Ovary (tissue), 10 donors: ENCODE measurements at places on chromosomes 2 and 18. TPM values are rescaled to one million over a fixed set of nuclear protein-coding genes. Genes with fewer than 3 reads are reported as not detected.

GRCh38 chr2:197237291-197238042, 73.1 kb downstream of the ANKRD44 start:
- DNase-seq = no peak
- no peaks in the 10 kb centered on the region for H3K36me3 ChIP-seq
- no peak overlapping the region for H3K27ac ChIP-seq
- no peaks in the 10 kb centered on the region for H3K27me3 ChIP-seq
- no peaks in the 10 kb centered on the region for H3K4me1 ChIP-seq
- H3K4me3 ChIP-seq = no peak overlapping the region

The C2orf78 gene
- not detected for total RNA-seq

The ALPP gene
- 0.82 TPM for total RNA-seq

The ZNF521 gene
- total RNA-seq = 51.0 TPM

DNA sequence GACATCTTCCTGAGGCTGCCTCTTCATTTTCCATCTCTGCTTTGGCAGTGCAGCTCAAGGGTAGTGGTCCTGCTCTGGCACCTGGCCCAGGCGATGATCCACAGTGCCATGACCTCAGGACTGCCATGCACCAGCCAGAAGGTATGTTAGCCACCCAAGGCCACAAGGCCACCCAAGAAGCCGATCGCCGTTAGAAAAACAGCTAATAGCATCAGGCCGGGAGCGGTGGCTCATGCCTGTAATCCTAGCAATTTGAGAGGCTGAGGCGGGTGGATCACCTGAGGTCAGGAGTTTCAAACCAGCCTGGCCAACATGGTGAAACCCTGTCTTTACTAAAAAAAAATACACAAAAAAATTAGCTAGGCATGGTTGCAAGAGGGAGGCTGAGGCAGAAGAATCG, 28.4 kb upstream of the UGGT1 start:
- DNase-seq = no peak
- no peaks in the 10 kb centered on the region for H3K4me1 ChIP-seq
- H3K27ac ChIP-seq = no peak overlapping the region
- H3K27me3 ChIP-seq = no peaks in the 10 kb centered on the region

GRCh38 chr2:206533977-206534376, 90.6 kb downstream of the ADAM23 start:
- no peak overlapping the region for H3K27ac ChIP-seq
- no peak for DNase-seq
- no peaks in the 10 kb centered on the region for H3K36me3 ChIP-seq
- H3K4me1 ChIP-seq = no peaks in the 10 kb centered on the region
- no peak overlapping the region for H3K4me3 ChIP-seq
- H3K27me3 ChIP-seq = no peaks in the 10 kb centered on the region

The CHRNG gene
- total RNA-seq = not detected

GRCh38 chr2:162226836-162227235, 16.4 kb downstream of the FAP start:
- no peak for DNase-seq
- H3K36me3 ChIP-seq = no peaks in the 10 kb centered on the region
- H3K27me3 ChIP-seq = no peaks in the 10 kb centered on the region

DNA sequence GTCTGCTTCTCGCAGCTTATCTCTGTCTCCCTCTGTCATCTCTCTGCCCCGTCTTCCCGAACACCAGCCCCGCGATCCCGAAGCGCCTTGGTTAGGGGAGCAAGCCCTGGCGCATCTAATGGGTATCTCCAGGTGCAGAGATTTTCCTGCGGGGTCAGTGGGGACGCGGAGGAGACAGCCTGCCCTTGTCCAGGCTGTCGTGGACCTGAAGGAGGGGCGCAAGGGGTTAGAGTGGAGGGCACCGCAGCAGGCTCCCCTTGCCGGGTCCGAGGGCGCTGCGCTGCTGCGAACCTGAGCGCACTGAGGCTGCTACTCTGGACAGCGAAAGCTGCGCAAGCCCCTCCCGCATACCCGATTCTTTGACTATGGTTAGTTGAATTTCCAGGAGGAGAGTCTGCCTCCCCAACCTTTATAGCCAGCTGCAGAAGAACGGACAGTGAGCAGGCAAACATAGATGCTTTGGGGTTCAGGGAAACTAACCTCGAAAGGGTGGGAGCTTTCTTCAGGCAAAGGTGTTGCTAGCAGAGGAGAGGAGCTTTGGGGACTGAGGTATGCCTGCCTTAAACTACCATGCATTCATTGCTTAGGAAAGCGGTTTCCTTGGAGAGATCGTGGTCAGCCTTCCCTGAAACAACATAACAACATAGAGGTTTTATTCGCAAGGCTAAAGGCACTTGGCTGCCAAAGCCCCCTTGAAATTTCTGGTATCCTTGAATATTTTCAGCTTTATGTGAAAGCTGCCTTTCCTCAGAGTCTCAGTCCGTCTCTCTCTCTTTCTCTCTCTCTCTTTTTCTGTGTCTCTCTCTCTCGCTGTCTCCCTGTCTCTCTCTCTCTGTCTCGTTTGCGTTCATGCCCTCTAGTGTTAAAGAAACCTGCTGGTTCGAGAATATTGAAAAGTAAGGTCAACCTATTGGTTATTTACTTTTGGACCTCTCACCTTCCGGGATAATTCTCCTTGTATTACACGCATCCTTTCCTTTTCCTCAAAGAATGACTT, 1.6 kb downstream of the GALNT13 start:
- H3K27me3 ChIP-seq = no peaks in the 10 kb centered on the region
- no peaks in the 10 kb centered on the region for H3K4me1 ChIP-seq
- no peaks in the 10 kb centered on the region for H3K36me3 ChIP-seq
